ENCODE measurements at places on chromosomes 3 and 15. TPM values are rescaled to one million over a fixed set of nuclear protein-coding genes. Genes with fewer than 3 reads are reported as not detected.
A peak's percentile ranks its signal among the peaks of the same experiment; 100 is the strongest.

HHATL gene
- total RNA-seq, result not detected

CADPS gene
- total RNA-seq, result 0.75 TPM

GOLGA8Q gene
- total RNA-seq, result 5.7 TPM

ANKRD34C gene
- 0.42 TPM for total RNA-seq

TERB2 gene
- total RNA-seq, result not detected

ABHD10 gene
- total RNA-seq, result 21.6 TPM

MYO5C gene
- total RNA-seq, result 15.3 TPM

BFSP2 gene
- total RNA-seq, result not detected

CX3CR1 gene
- 0.94 TPM for total RNA-seq

MKRN2OS gene
- total RNA-seq, result not detected

GOLIM4 gene
- total RNA-seq, result 48.8 TPM

- no peaks in the 10 kb centered on the region for H3K4me1 ChIP-seq
- peaks cover 6% of the 10 kb centered on the region for H3K36me3 ChIP-seq
- no peak overlapping the region for H3K4me3 ChIP-seq
- H3K27ac ChIP-seq, result no peak overlapping the region
- no peaks in the 10 kb centered on the region for H3K27me3 ChIP-seq
Measured at GRCh38 chr3:138653567-138653966, 45.0 kb downstream of the FAIM start.

DNA sequence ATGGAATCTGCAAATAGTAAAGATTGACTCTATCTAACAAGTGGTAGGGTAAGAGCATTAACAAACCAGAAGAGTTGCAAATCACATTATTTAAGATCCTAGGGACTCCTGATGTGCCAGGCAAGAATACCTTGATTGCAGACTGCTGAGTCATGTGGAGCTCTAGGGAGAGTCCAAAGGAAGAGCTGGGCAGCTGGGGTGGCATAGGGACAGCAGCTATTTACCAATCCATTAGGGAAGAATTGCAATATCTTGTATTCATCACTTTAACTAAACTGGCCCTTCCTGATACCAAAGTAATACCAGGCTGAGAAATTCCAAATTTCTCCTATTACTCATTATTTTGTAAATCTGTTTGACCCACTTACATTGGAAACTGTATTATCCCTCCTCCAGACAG lies 52.2 kb upstream of the ACP3 start:
- no peaks in the 10 kb centered on the region for H3K36me3 ChIP-seq
- no peak overlapping the region for H3K4me3 ChIP-seq
- no peak overlapping the region for H3K27ac ChIP-seq
- H3K27me3 ChIP-seq, result no peaks in the 10 kb centered on the region
- DNase-seq, result no peak
- no peaks in the 10 kb centered on the region for H3K4me1 ChIP-seq

DNA sequence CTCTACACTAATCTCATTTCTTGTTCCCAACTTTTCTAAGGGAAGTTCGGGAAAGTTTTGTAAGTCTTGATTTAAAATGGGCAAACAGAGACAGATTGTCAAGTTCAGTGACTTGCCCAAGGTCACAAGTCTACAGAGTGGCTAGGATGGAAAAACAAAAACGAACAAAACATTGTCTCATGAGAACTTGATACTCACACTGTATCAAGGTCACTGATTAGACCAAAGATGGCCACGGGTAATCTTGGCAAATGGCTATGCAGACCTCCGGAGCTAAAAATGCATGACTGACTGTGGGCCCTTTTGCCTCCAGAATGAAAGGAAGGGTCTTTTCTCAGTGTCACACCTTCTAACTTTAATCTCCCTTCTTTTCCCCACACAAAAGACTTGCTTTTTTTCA lies 460.9 kb downstream of the FOXP1 start:
- peak overlapping the region; percentile 48 for H3K27ac ChIP-seq
- peaks cover 14% of the 10 kb centered on the region for H3K4me1 ChIP-seq
- H3K4me3 ChIP-seq, result no peak overlapping the region
- H3K27me3 ChIP-seq, result no peaks in the 10 kb centered on the region
- H3K36me3 ChIP-seq, result no peaks in the 10 kb centered on the region

GRCh38 chr15:101092156-101092866 lies 159.5 kb downstream of the CHSY1 start:
- no peak overlapping the region for H3K27ac ChIP-seq
- H3K27me3 ChIP-seq, result no peaks in the 10 kb centered on the region
- no peaks in the 10 kb centered on the region for H3K36me3 ChIP-seq
- DNase-seq, result peak; percentile 61
- no peaks in the 10 kb centered on the region for H3K4me1 ChIP-seq
- H3K4me3 ChIP-seq, result no peak overlapping the region

DNA sequence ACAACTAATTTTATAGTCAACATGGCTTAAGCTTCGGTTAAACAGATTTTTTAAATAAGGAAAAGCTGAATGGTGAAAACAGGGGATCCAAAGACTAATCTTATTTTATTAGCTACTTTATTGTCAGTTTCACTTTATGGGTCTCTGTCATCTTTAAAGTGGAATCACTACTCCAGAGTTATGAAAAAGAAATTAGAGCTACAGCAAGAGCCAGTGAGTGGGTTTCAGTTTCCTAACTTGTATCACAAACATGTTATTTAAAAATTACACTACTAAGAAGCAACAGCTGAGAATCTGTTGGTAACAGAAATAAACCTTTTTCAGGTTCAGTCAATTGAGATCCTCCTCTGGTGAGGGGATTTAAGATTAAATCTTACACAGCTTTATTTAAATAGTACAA lies 10.0 kb downstream of the PHC3 start:
- H3K36me3 ChIP-seq, result no peaks in the 10 kb centered on the region
- peaks cover 2% of the 10 kb centered on the region for H3K4me1 ChIP-seq
- no peak overlapping the region for H3K4me3 ChIP-seq
- no peak for DNase-seq
- no peaks in the 10 kb centered on the region for H3K27me3 ChIP-seq
- H3K27ac ChIP-seq, result no peak overlapping the region

GRCh38 chr3:119035014-119035346 lies 334 bp upstream of the IGSF11 start:
- no peak overlapping the region for H3K27ac ChIP-seq
- H3K27me3 ChIP-seq, result no peaks in the 10 kb centered on the region
- H3K4me1 ChIP-seq, result no peaks in the 10 kb centered on the region
- DNase-seq, result no peak
- no peak overlapping the region for H3K4me3 ChIP-seq

DNA sequence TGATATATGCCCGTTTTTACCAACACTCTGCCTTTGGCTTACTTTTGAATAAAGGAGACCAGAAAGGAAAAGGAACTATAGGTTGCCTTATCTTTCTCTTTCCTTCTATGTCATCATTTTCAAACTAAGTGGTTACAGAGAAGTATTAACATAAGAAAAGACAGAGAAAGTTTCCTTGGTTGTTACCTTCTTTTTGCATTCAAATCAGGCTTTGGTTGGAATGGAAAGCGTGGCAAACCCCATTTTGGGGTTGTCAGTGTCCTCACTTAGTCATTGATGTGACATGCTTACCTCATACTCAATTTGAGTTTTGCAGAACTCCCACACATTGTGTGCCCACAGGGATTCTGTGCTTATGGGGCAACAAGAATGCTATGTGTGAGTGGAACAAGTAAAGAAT lies 3.7 kb upstream of the THRB start:
- H3K27me3 ChIP-seq, result no peaks in the 10 kb centered on the region
- peaks cover 4% of the 10 kb centered on the region for H3K4me1 ChIP-seq
- no peak overlapping the region for H3K4me3 ChIP-seq
- H3K36me3 ChIP-seq, result peaks cover 3% of the 10 kb centered on the region

- no peaks in the 10 kb centered on the region for H3K36me3 ChIP-seq
- H3K4me1 ChIP-seq, result no peaks in the 10 kb centered on the region
- H3K27ac ChIP-seq, result peak overlapping the region; percentile 14
- DNase-seq, result no peak
- H3K4me3 ChIP-seq, result no peak overlapping the region
Measured at GRCh38 chr15:70995383-70995970, 102.9 kb downstream of the LRRC49 start.

DNA sequence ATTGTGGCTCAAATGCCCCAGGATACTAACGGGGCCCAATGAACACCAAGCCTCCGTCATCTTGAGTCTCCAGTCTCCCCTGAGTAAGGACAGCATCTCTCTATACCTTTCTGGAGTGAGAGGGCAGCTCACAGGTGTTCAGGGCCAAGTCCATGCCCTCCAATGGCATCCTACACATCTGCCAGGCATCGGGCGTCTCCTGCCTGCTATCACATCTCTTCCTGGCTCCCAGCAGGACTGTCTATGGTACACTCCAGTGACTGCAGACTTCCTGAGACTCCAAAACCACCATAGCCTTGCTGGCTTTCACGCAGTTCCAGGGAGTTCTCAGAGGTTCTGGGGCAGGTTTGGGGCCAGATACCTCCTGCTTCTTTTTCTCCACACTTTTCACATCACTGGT lies 28.3 kb downstream of the CX3CR1 start:
- no peak for DNase-seq
- H3K27ac ChIP-seq, result no peak overlapping the region
- H3K4me1 ChIP-seq, result no peaks in the 10 kb centered on the region
- H3K36me3 ChIP-seq, result no peaks in the 10 kb centered on the region

- H3K27me3 ChIP-seq, result no peaks in the 10 kb centered on the region
- H3K36me3 ChIP-seq, result no peaks in the 10 kb centered on the region
Measured at GRCh38 chr3:124158168-124158881, 166.4 kb upstream of the ROPN1 start.

DNA sequence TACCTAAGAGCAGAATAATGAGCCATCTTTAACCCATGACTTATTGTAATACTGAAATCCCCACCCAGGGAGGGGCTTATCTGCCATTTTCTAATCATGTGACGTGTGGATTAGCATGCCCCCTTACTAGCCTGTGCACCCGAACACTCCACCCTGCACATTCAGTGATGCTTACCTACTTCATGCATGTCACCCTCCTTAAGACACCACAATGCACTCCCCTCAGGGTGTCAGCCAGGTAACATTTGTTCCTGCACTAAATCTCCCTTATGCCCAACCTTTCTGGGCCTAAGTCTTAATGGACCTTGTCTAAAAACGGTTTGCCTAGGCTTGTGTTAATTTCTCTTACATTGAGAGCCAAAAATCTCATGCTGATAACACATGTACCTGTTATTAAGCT lies 336.6 kb downstream of the OCA2 start:
- DNase-seq, result no peak
- H3K4me1 ChIP-seq, result no peaks in the 10 kb centered on the region
- H3K27ac ChIP-seq, result no peak overlapping the region
- no peaks in the 10 kb centered on the region for H3K36me3 ChIP-seq
- H3K27me3 ChIP-seq, result no peaks in the 10 kb centered on the region
- no peak overlapping the region for H3K4me3 ChIP-seq

DNA sequence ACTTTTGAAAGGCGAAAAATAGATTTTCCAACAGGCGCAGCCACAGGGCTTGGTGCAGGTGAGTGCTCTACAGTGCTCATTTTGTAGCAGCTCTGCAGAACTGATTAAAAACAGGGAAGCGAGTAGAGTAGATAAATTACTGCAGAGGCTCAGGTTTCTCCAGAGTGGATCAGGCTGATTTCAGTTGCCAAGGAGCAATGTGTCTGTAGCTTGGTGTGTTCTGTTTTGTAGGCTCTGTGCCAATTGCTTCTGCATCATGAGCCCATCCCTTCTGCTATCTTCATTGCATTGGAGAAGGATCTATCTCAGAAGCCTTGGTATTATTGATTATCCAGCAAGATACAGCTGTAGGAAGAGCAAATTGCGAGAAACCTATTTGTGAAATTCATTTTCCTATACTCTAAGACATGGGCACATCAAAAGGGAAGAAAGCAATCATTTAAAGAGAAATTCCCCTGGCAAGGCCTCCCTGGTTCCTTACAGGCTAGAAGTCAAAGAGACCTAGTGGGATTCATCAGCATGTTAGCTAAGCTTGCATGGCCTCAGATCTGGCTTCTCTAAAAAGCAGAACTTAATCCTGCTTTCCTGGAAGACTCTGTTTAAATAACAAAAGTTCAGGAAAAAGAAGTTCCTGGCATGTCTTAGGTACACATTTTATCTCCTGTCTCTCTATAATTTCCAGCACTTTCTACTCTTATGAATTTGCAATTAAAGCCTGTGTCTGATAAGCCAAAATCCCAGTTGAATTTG lies 432.4 kb upstream of the ATP10A start:
- no peaks in the 10 kb centered on the region for H3K36me3 ChIP-seq
- H3K4me1 ChIP-seq, result no peaks in the 10 kb centered on the region
- no peak overlapping the region for H3K4me3 ChIP-seq

GRCh38 chr3:177948716-177949425 lies 587.4 kb upstream of the KCNMB2 start:
- DNase-seq, result no peak
- H3K4me1 ChIP-seq, result no peaks in the 10 kb centered on the region
- H3K27ac ChIP-seq, result no peak overlapping the region
- no peak overlapping the region for H3K4me3 ChIP-seq

- H3K4me1 ChIP-seq, result no peaks in the 10 kb centered on the region
- H3K27me3 ChIP-seq, result no peaks in the 10 kb centered on the region
- H3K4me3 ChIP-seq, result no peak overlapping the region
- H3K36me3 ChIP-seq, result no peaks in the 10 kb centered on the region
- no peak overlapping the region for H3K27ac ChIP-seq
Measured at GRCh38 chr3:25678581-25678980, 13.9 kb upstream of the TOP2B start.

Data from aorta (tissue), 5 donors.